ENCODE measurements at places on chromosomes 2 and 18.

DNA sequence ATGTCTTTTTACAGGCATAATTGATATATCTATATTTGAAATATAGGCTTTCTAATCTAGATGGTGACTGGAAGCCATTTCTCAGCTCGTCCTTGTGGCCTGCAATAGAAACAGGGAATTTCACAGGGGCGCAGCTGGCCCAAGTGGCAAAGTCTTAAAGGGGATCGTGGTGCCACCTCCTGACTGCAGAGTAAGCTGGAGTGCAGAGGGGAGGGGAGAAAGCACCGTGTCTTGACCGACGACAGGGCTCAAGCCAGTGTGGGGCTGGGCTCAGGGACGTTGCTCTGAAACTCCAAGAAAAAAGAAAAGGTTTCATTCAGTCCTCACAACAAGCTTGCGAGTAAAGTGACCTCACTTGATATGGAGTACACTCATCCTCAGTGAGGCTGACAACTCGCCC, 255.1 kb downstream of the DCDC2C start:
- no peak for DNase-seq

GRCh38 chr2:30641765-30642345, 165.4 kb downstream of the CAPN13 start:
- no peak for DNase-seq

GRCh38 chr2:224885836-224886547, 156.3 kb downstream of the DOCK10 start:
- DNase-seq, result no peak

DNA sequence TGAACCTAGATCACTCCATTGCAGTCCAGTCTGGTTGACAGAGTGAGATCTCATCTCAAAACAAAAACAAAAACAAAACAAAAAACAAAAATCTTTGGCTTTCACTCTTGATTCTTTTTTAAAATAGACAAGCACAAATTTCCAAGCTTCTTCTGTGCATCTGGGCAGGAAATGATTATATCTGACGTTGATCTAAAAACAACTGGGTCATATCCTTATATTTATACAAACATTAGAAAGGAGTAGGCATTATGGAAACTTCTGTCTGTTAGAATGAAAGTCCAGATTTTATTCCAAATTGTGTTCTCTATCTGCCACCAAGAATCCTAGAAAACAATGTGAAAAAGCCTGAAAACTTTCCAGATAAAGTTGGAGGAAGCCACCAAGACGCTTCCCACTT, 26.2 kb upstream of the PMAIP1 start:
- no peak for DNase-seq
